ENCODE measurements at places on chromosomes 5 and 9.

- no peak for DNase-seq
Observed at GRCh38 chr5:98425640-98426039, 347.8 kb upstream of the RGMB start.

DNA sequence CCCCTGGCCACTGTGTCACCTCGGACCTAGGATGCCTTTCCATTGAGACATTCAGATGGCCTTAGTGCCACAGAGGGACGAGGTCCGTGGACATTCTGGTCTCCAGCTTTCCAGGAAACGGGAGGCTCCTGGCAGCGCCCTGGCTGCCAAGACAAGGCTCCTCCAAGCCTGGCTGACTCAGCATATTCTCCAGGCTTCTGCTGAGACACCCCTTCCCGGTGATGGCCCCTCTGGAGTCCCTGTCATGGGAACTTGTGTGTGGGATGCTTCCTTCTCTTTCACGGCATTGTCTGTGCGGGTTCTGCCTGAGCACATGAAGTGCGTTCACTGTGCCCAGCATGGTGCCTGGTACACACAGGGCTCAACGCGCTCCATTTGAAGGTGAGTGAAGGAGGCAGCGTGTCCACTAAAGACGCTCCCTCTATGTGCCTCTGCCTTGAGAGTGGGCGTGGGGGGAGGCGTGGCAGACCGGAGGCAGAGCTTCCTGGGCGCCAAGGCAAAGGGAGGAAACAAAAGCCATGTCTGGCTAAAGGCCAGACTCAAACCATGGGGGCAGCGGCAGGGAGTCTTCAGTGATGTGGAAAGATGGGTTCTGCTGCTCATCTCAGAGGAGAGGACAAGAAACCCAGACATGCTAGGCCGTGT, 46.4 kb upstream of the PRRC2B start:
- no peak for DNase-seq

- no peak for DNase-seq
Observed at GRCh38 chr5:75465480-75465879, 45.9 kb downstream of the CERT1 start.

DNA sequence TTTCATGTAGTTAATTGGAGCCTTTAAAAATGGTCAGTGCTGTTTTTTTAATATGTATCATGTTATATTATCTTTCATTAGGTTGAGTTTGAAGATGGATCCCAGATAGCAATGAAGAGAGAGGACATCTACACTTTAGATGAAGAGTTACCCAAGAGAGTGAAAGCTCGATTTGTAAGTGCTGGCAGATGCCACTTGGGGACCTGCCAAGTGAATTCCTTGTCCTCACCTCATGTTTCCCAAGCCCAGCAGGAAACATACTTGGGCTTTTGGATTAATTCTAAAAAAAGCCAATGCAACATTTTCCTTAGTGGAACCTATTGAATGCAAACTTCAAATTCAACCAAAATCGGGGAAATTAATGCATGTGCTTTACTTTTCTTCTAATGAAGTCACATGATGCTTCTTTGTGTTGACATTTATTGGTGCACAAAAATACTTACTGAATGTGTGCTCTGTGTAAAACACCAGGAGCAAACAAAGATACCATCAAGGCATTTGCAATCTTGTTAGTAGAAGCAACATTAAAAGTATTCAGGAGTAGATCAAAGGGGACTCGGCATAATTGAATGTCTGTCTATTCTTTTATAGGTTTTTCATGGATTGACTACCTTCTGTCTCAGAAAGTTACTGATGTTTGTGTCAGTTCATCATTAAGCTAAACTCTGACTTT, 412.1 kb downstream of the KDM4C start:
- DNase-seq, result no peak

All from hepatic stellate cell (primary cell).